ENCODE measurements at places on chromosomes 7 and 10.

DNA sequence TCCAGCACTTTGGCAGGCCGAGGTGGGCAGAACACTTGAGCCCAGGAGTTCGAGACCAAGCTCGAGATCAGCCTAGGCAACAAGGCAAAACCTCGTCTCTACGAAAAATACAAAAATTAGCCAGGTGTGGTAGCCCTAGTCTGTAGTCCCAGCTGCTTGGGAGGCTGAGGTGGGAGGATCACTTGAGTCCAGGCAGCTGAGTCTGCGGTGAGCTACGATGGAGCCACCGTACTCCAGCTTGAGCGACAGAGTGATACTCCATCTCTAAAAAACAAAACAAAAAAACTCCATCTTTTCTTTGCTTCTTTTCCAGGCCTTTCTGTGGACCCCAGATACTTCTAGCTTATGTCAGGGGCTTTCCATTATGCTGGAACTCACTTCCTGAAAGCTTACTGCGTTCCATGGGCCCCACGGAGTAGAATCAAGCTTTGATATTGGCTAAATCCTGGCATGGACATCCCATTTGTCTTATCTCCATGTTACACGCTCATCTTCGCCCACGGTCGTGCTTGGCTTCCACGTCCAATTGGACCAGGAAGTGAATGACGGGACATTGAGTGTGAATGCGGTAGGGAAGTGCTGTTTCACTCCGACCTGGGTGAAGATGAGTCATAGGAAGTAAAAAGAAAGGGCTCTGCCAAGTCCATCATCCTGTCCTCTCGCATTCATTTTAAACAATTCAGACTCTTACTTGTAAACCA lies 45.7 kb downstream of the FAM171A1 start:
- DNase-seq, result no peak

- no peak for DNase-seq
These were observed 699 bp downstream of the NRAP start for GRCh38 chr10:113663142-113663541.

- no peak for DNase-seq
These were observed 275.6 kb upstream of the FOXK1 start for GRCh38 chr7:4406288-4407058.

DNA sequence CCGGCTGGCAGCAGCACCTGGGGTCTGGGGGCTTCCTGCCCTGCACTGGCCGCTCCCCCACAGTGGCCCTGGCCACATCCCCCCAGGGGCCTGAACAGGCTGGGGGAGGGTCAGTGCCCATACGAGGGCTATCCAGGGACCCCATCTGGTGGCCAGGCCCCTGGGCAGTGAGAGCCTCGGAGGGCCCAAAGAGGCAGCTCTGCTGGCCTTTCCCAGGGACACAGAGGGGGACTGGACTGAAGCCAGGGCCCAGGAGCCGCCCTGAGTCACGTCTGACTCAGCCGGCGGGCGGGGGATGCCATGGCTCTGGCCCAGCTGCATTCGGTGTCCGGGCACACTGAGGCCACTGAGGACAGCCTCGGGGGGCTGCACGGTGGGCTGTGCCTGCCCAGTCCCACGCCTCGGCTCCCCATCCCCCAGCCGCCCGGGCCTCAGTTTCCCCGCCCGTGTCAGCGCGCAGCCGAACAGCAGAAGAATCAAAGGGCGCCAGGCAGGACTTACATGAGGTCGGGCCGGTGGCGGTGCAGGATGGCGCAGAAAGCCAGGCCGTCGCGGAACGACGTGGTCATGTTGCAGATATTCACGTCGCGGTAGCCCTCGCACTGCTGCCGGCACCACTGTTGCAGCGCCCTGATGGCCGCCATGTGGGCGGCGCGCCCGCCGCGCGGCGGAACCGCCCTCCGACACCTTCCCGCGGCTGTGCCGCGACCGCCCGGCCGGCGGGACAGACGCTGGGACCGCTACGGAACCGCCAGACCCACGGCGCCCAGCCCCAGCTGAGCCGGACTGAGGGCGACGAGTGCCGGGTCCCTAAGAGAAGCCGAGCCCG lies at the start of gene MICALL2:
Gene MICALL2, minus strand, starts transcription at position 788 of the 829 bp plus-strand sequence. Its CDS starts 144 bp downstream, at position 644.
- DNase-seq, result peak; percentile 56

- DNase-seq, result no peak
These were observed 89.9 kb downstream of the KAT6B start for GRCh38 chr10:74916283-74916682.

GRCh38 chr10:61487506-61487905 lies 34.3 kb upstream of the TMEM26 start:
- DNase-seq, result no peak

- no peak for DNase-seq
These were observed 70.2 kb upstream of the FERD3L start for GRCh38 chr7:19215412-19215811.

DNA sequence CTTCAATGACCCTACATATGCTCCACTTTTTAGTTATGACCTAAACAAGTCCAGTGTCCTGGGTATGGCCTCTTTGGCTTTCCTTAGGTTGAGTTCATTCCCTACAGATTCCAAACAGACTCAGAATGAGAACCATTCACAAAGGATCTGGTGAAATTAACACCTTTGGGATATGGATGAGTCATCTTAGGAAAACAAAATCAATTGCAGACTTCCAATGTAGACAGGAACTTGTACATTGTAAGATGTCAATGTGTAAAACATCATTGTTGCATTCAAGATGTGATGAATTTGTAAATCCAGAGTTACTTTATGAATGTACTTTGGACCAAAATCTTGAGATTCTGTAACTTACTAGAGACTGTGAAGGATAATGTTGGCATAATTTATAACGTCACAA lies 43.4 kb upstream of the HECTD2 start:
- DNase-seq, result no peak

DNA sequence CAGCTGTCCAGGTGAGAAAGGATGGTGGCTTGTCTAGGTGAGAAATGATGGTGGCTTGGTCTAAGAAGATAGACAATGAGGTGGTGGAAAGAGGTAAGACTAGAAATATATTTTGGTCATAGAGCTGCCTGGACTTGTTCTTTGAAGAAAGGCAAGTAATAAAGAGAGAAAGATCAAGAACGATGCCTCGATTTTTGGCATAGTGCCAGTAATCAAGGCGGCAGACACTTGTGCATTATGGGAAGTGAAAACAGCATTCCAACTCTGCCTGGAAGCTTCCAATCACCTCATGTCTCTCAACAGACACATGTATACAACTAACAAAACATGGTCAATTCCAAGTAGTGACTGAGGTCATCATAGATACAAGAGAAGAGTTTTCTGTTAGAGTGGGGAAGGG lies 423.8 kb upstream of the NRP1 start:
- no peak for DNase-seq

DNA sequence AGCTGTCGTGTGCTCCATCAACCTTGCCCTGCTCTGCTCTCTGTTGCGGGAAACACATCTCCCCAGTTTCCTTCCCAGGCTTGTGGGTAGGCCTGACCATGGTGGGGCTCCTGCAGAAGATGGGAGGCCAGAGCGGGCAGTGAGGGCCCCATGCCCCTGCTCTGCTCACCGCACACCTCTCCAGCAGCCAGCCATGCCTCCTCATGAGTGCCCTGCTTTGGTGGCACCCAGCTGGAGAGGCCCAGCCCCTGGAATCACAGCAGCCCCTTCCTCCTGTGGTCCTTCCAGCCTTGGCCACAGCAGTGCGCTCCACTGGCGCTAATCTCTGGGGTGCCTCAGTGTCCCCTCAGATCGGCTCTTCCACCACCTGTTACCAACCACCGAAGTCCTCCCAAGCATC lies 4.2 kb upstream of the OPN4 start:
- DNase-seq, result no peak

DNA sequence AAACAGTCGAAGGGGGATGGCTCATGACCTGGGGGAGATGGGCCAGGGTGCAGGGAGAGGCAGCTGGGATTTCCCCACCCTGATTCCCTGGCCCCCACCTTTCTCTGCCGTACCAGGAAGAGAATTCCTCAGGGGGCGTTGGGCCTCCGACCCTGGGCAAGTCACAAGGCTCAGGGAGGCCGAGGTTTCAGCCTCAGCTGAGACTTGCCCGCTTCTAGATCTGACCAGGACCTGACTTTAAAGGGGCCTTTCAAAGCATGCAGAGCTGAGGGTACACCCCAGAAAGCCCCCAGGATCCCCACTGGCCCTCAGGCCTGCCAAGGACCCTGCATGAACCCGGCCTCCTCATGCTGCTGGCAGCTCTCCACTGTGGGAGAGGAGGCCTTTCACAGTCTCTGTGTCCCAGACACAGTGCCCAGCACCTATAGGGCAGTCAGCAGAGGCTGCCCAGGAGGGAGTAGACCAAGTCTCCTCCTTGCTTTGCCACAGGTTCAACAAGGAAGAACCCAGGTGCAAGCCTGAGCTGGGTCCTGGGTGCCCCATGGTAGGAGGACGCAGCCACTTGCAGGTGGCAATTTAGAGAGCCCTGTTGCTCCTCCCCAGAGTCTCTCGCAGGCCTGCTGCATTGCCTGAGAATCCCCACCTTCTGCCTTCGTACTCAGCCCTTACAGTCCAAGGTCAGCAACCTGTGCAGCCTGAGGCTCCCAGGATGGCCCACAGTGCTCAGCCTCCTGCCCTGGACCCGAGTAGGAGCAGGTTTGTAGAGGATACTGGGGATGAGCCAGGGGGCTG lies 89.3 kb downstream of the CHST15 start:
- no peak for DNase-seq

DNA sequence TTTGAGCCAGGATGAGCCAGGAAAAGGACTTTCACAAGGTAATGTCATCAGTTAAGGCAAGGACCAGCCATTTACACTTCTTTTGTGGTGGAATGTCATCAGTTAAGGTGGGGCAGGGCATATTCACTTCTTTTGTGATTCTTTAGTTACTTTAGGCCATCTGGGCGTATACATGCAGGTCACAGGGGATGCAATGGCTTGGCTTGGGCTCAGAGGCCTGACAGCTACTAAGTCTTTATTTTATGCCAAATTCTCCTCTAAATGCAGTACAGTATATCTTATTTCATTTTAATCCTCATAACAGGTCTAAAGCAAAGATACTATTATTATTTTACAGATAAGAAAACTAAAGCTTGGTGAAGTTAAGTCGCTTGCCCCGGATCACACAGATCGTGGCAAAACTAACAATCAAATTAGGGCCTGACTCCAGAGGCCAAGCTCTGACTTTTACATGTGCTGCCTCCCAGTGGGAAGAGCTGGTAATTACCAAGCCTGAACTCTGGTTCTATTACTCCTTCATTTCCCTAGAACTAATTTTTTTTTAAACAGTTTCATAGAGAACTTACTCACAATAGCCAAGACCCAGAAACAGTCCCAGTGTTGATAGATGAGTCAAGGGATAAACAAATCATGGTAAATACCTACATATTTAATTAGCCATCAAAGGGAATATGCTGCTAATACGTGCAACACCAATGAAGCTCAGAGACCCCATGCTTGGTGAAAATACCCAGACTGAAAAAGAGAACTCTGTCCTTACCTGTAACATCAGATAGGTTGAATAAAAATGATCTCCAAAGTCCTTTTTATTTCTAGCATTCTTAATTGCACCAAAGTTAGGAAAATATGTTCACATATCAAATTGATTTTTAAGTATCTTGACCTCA lies 35.4 kb downstream of the C7orf25 start:
- peak; percentile 73 for DNase-seq

DNA sequence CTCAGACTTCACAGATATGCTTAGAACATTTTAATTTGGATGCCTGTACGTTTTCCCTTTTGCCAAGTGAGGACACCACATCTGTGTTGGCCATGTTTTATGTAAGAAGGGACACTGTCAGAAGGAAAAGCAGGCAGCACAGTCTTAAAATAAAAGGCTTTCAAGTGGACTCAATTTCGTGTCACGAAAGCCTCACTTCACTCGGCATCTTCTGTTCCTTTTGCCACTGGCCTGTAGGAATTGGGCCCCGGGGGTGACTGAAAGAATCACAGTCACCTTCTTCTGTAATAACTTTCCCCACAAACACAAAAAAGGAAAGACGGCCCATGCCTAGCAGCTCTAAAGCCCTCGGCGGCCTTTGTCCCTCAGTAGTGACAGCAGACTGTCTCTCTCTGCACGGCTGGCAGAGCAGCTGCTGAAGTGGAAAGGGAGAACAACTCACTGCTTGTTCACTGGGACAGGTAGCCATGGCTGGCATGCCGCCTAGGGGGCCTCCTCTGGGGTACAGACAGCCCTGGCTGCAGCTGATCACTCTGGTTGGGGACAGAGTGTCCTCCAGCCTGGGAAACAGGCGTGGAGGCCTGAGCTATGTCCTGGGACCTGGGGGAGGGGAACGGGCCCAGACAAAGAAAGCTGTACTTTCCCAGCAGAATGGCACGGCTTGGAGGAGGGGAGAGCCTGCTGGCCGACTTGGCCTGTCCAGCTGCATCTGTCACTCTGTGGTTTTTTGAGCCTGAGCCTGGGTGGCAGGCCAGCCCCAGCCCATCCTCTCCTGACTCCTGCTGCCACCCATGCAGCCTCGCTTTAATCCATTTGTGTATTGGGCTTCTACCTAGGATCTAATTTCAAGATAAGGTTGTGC lies 4.4 kb downstream of the RASSF4 start:
- DNase-seq, result no peak

DNA sequence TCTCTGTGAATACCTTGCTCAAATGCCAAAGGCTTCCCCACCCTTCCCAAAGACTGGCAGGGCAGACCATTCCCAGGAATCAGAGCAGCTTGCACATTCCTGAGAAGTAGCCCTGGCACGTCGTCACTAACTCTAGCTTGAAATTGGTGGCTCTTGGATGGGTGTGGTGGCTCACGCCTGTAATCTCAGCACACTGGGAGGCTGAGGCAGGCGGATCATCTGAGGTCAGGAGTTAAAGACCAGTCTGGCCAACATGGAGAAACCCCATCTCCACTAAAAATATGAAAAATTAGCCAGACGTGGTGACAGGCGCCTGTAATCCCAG lies 108.2 kb upstream of the MPP7 start:
- DNase-seq, result no peak

DNA sequence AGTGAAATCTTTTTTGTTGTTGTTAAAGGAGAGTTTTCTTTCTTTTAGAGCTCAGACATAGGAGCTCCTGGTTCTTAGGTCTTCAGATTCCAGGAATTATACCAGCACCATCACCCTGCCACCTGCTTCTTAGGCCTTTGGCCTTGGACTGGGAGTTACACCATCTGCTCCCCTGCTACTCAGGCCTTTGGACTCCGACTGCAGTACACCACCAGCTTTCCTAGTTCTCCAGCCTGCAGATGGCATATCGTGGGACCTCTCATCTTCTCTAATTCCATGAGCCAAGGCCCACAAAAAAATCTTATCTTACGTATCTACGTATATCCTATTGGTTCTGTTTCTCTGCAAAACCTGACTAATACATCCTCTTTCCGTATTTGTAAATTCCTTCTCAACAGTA lies 5.1 kb upstream of the TACC2 start:
- DNase-seq, result no peak

GRCh38 chr7:88775838-88776237 lies 16.3 kb downstream of the ZNF804B start:
- no peak for DNase-seq

- DNase-seq, result no peak
These were observed 146.1 kb upstream of the FAM20C start for GRCh38 chr7:46123-46829.

GRCh38 chr10:119031496-119032059 lies 2.1 kb downstream of the NANOS1 start:
- no peak for DNase-seq

GRCh38 chr10:21463436-21463835 lies 62.0 kb downstream of the SKIDA1 start:
- DNase-seq, result no peak

- no peak for DNase-seq
These were observed 66.1 kb upstream of the JCAD start for GRCh38 chr10:30125496-30125895.
